Activated naive CD8-positive, alpha-beta T cell treated with anti-CD3 and anti-CD28 coated beads, Interleukin-2, amount 10 ng/mL, durations not matched to agents 7 days and 5 days (primary cell): ENCODE measurements at places on chromosomes 5 and 9. TPM values are rescaled to one million over a fixed set of nuclear protein-coding genes. Genes with fewer than 3 reads are reported as not detected.

DNA sequence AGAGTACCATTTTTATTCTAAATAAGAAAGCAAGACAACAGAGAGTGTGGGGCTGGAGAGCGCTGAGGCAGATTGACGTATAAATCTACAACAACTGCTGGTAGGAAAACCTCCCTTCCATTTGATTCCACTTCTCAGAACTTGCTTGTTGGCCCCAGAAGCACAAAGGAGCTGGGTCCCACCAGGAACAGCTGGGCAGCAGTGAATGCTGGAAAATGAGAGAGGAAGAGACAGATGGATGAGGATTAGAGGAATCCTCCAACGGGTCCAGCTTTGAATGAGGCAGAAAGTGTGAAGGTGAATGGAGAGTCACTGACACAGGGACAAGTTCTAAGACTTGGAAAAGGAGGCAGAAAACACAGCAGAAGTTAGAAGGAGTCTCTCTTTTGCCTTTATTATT, 14.8 kb downstream of the TAS2R1 start:
- no peak for DNase-seq

DNA sequence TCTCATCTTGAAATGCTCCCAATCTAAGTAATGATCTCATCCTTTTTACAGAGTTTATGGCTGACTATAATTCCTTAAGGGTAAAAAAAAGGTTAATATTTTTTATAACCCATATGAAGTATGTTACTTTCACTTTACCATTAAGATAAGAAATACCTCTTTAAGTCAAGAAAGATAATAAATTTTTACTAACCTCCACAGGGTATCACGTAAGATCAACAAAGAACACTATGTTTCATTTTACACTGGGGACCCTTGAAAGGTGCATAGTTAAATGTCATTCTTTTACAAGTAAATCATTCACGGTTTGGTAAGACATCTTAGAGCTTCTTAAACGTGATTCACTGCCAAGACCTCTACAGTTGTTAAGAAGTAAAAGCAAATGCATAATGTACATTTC, 472.7 kb upstream of the CDH9 start:
- no peak for DNase-seq

- DNase-seq: no peak
Measured at GRCh38 chr9:135100241-135100681, 12.8 kb downstream of the OLFM1 start.

Gene TXNDC8
- total RNA-seq: not detected

Gene KIF24
- 7.5 TPM for total RNA-seq

DNA sequence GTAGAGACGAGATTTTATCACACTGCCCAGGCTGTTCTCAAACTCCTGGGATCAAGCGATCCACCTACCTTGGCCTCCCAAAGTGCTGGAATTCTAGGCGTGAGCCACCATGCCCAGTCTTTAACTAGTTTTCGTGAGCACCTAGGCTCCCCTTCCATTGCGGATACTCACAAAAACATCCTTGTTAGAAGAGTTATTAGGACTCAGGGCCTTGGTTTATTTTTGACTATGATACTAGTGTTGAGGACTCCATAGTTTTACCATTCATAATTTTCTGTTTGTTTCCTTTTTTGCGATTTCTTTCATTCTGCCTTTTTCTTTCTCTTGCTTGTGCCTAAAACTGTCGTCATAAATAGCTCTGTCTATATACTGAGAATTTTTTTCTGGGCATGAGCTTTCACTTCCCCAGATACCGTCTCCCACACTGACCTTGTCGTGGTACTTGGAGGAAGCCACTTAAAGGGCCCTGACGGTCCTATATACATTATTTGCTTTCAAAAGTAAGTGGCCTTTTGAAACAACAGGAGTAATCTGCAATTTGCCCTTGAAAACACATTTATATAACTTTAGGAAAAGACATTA, 5.2 kb downstream of the F2R start:
- DNase-seq: no peak

DNA sequence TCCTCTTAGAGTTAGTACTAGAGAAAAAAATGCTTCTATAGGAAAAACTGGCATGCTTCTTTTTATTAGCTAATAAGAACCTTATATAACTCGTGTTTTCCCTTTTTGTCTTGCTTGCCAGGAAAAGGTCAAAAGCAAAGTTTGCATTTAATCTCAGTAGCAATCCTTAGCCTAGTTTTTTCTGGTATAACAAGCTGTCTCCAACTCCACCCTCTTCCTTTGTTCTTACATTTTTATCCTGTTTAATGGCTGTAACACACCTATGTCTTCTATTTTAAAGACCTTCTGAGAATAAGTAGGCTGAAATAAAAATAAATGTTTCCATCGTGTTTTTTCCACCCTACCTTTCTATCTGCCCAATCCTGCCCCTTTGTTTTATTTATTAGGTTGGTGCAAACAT, 158.3 kb downstream of the SNCAIP start:
- DNase-seq: no peak

DNA sequence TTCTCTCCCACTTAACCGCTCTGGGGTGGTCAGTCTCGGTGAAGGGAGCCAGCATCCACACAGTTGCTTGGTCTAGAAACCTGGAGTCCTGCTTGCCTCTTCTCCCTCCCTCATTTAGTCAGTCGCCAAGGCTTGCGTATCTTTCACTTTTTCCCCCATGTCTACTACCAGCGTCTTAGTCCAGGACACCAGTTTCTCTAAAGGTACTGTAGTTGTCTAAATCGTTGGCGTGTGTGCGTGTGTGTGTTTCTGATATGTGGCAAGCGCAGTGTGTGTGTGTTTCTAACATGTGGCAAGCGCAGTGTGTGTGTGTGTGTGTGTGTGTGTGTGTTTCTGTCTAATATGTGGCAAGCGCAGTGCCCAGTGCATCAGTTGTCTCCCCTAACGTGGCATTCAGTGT, 641 bp downstream of the ATP6V1G1 start:
- no peak for DNase-seq

- DNase-seq: no peak
Measured at GRCh38 chr5:53418409-53418808, 62.0 kb upstream of the FST start.

Gene PRDM9
- total RNA-seq: not detected
